ENCODE measurements at places on chromosomes 16 and 17. TPM values are rescaled to one million over a fixed set of nuclear protein-coding genes. Genes with fewer than 3 reads are reported as not detected.
A peak's percentile ranks its signal among the peaks of the same experiment; 100 is the strongest.

CCL22 gene
- total RNA-seq, result 0.85 TPM

GRCh38 chr17:42458497-42459255 is at the start of gene ATP6V0A1:
TSS of gene ATP6V0A1 (plus strand) at chr17:42458878. CDS start at chr17:42460895, 2,017 bp downstream.
- peak; percentile 93 for DNase-seq
- H3K4me3 ChIP-seq, result peak within 1 kb of the TSS; percentile 30
- no peaks in the 10 kb centered on the region for H3K36me3 ChIP-seq
- H3K27ac ChIP-seq, result peak within 1 kb of the TSS; percentile 84

DNA sequence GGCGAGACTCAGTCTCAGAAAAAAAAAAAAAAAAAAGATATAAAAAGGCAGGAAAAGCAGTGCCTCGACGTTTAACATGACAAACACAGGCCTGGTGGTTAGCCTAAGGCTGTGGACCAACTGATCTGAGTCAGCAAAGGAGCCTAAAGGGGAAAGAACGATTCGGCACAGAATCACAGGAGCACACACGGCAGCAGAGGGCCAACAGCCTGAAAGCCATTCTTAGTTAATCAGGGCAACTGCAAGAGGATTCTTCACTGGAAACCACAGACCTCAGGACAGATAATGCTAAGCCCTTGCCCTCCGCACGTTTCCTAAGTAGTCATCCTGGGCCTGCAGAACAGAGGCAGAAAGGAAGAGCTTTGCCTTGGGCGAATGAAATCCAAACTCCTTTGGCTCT is 14.7 kb downstream of the TMEM11 start:
- H3K36me3 ChIP-seq, result no peaks in the 10 kb centered on the region
- H3K27me3 ChIP-seq, result no peaks in the 10 kb centered on the region
- no peaks in the 10 kb centered on the region for H3K4me1 ChIP-seq

- no peaks in the 10 kb centered on the region for H3K27me3 ChIP-seq
- no peak for DNase-seq
- no peak overlapping the region for H3K27ac ChIP-seq
- peaks cover 14% of the 10 kb centered on the region for H3K4me1 ChIP-seq
- no peaks in the 10 kb centered on the region for H3K36me3 ChIP-seq
These were observed 39.1 kb upstream of the PABPN1L start for GRCh38 chr16:88905563-88905962.

DNA sequence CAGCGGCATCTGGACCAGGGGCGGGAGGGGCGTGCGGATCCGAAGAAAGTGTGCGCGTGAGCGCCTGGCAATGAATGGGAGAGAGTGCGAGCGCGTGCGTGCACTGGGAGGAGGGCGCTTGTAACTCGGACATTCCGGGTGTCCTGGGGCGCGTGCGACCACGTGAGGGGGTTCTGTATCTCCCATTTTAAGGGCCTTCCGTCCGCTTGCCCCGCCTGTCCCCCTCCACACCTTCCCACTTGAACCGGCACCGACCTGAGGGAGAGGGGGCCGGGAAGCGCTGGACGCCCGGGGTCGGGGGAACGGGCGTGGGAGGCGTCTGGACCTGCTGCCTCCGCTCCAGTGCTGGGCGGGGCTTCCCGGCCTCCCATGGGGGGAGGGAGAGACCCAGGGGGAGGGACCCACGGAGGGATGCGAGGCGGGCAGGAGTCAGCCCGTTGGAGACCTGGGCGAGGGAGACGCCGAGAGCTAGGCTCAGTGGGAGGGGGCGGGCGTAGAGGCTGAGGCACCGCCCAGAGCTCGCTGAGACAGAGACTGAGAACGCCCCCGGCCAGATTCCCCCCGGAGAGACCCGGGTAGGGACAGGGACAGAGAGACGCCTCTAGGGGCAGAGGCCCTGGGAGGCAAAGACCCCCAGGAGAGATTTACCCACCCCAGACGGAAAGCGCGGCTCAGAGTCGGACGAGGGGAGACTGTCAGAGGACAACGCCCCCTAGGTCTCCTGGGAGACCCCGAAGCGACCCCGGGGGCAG is at the start of gene KREMEN2:
Gene KREMEN2, plus strand, starts transcription at position 553 of the 752 bp plus-strand sequence. CDS start 246 bp downstream, outside the sequence.
- no peak within 1 kb of the TSS for H3K27ac ChIP-seq
- peaks cover 18% of the 10 kb centered on the region for H3K27me3 ChIP-seq
- H3K36me3 ChIP-seq, result no peaks in the 10 kb centered on the region
- peak within 1 kb of the TSS; percentile 30 for H3K4me3 ChIP-seq
- peaks cover 10% of the 10 kb centered on the region for H3K4me1 ChIP-seq

DNA sequence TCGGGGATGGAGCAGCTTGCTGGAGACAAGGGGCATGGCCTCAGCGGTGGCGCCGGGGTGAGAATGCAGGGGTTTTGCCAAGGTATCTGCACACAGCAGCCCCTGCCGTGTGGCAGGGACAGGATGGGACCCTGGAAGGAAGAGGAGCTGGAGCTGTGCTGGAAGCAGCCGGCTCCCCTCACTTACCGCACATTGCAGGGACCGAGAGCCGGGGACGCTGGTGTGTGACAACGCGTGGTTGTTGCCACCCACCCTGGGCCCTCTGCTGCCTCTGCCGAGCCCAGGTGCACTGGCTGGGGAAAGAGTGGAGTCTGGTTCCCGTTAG is 3.0 kb downstream of the NUBP2 start:
- no peak overlapping the region for H3K27ac ChIP-seq
- H3K4me1 ChIP-seq, result peaks cover 14% of the 10 kb centered on the region
- no peak for DNase-seq
- no peak overlapping the region for H3K4me3 ChIP-seq
- no peaks in the 10 kb centered on the region for H3K27me3 ChIP-seq

- no peaks in the 10 kb centered on the region for H3K27me3 ChIP-seq
- H3K4me3 ChIP-seq, result no peak overlapping the region
- H3K4me1 ChIP-seq, result no peaks in the 10 kb centered on the region
- H3K27ac ChIP-seq, result no peak overlapping the region
- H3K36me3 ChIP-seq, result no peaks in the 10 kb centered on the region
These were observed 130.4 kb downstream of the CCDC182 start for GRCh38 chr17:57614742-57615141.

DNA sequence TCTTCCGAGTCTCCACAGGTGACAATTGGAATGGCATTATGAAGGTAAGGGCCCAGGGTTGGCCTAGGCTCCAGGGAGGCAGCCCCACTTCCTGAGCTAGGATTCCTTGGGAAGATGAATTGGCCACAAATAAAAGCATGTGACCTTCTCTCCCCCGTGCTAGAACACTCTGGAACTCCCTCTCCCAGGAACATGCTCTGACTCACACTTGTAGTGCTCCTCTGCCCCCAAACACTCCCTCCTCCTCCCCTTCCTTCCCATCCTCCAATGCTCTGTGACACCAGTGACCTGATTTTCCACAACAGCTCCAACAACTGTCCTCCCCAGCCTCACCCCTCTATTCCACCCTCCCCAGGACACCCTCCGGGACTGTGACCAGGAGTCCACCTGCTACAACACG is 16.4 kb upstream of the ABCC3 start:
- H3K27me3 ChIP-seq, result no peaks in the 10 kb centered on the region
- H3K4me1 ChIP-seq, result no peaks in the 10 kb centered on the region
- no peak overlapping the region for H3K27ac ChIP-seq
- H3K36me3 ChIP-seq, result no peaks in the 10 kb centered on the region

DNA sequence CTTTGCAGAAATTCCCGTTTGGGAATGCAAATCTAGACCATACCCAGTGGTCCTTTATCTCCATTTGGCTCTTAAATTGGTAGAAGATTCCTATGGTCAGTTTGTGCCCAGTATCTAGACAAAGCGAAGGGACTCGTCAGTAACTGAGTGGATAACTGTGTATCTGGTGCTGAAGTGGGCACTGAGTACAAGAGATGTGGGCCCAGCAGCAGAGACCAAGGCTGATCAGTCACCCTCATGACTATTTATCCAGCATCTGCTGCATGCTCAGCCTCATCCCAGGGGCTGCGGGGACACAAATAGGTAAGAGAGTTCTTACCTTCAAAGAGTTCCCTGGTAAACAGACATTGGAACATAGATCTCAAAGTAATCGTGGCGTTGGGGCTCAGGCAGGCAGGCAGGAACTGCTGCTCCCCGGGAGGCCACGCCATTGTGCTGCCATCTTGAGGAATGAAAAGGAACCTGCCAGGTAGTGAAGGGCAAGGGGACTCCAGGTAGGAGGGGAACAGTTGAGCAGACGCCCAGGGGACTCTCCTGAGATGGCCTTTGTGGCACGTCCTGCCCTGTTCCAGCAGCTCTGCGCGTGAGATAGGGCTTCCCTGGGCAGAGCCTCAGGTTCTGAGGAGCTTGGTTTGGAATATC is 10.3 kb downstream of the NT5M start:
- H3K27me3 ChIP-seq, result no peaks in the 10 kb centered on the region
- no peaks in the 10 kb centered on the region for H3K4me1 ChIP-seq
- no peak overlapping the region for H3K27ac ChIP-seq
- DNase-seq, result peak; percentile 46
- H3K36me3 ChIP-seq, result no peaks in the 10 kb centered on the region
